ENCODE measurements at places on chromosomes 1 and 21.
A peak's percentile ranks its signal among the peaks of the same experiment; 100 is the strongest.

GRCh38 chr1:229410692-229411433 is 23.0 kb downstream of the ACTA1 start:
- H3K36me3 ChIP-seq, result no peaks in the 10 kb centered on the region
- no peak for DNase-seq
- H3K4me1 ChIP-seq, result peaks cover 48% of the 10 kb centered on the region
- no peak overlapping the region for H3K27ac ChIP-seq
- peaks cover 64% of the 10 kb centered on the region for H3K27me3 ChIP-seq

- H3K36me3 ChIP-seq, result no peaks in the 10 kb centered on the region
- H3K4me3 ChIP-seq, result no peak overlapping the region
- DNase-seq, result no peak
- no peak overlapping the region for H3K27ac ChIP-seq
- H3K27me3 ChIP-seq, result no peaks in the 10 kb centered on the region
Measured at GRCh38 chr1:22833699-22834098, 123.1 kb downstream of the EPHB2 start.

GRCh38 chr1:14160781-14161180 is 437.7 kb upstream of the KAZN start:
- no peaks in the 10 kb centered on the region for H3K4me1 ChIP-seq
- H3K27ac ChIP-seq, result no peak overlapping the region
- no peak overlapping the region for H3K4me3 ChIP-seq

- no peak for DNase-seq
- no peaks in the 10 kb centered on the region for H3K4me1 ChIP-seq
- H3K36me3 ChIP-seq, result no peaks in the 10 kb centered on the region
- H3K27ac ChIP-seq, result no peak overlapping the region
Measured at GRCh38 chr1:208004851-208005250, 93.9 kb upstream of the CD34 start.

DNA sequence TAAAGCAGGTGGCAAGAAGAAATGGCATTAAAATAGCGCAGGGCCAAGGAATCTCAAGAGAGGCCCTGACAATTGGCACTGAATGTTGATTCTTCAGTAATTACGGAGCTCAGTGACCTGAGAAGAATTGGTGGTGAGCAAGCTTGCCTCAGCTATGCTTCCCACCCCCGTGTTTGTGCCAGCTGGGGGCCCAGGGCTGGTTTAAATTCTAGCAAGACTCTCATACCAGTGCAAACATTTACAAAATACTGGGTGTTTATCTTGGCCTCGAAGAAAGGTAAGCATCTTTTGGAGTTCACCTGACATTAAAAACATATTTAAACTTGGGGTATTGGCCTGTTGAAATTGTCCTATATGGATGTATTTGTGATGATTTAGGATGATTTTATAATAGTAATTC is 296.7 kb upstream of the USP25 start:
- DNase-seq, result no peak
- no peaks in the 10 kb centered on the region for H3K27me3 ChIP-seq
- H3K36me3 ChIP-seq, result no peaks in the 10 kb centered on the region
- H3K4me3 ChIP-seq, result no peak overlapping the region

DNA sequence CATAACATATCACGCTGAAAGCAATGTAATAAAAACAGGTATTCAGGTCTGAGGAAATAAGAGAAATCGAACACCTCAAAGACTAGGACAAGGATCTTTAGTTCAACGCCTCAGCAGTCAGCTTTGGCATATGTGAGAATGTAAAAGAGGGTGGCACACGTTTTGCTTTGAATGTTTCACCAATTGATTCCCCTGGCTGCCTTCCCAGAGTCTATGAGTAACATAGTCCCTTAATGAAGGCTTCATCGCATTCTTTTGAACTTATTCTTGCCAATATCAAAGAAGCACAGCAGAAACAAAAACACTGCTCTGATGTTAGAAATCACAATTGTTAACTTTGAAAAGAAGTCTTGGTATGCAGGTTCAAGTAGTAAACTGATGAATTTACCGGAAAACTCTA is 764.8 kb downstream of the ADGRL2 start:
- no peak overlapping the region for H3K4me3 ChIP-seq
- H3K27me3 ChIP-seq, result no peaks in the 10 kb centered on the region
- H3K27ac ChIP-seq, result no peak overlapping the region
- no peaks in the 10 kb centered on the region for H3K36me3 ChIP-seq
- DNase-seq, result no peak
- peaks cover 33% of the 10 kb centered on the region for H3K4me1 ChIP-seq

- no peak for DNase-seq
- H3K4me1 ChIP-seq, result peaks cover 56% of the 10 kb centered on the region
- no peak overlapping the region for H3K4me3 ChIP-seq
- no peaks in the 10 kb centered on the region for H3K27me3 ChIP-seq
- no peaks in the 10 kb centered on the region for H3K36me3 ChIP-seq
- H3K27ac ChIP-seq, result peak overlapping the region; percentile 90
Measured at GRCh38 chr1:225458222-225458631, 30.4 kb upstream of the LBR start.

Data from esophagus squamous epithelium (tissue), 5 donors.